Left ventricle myocardium inferior (tissue), 1 donor: ENCODE measurements at places on chromosomes 2 and 18. TPM values are rescaled to one million over a fixed set of nuclear protein-coding genes. Genes with fewer than 3 reads are reported as not detected.

DNA sequence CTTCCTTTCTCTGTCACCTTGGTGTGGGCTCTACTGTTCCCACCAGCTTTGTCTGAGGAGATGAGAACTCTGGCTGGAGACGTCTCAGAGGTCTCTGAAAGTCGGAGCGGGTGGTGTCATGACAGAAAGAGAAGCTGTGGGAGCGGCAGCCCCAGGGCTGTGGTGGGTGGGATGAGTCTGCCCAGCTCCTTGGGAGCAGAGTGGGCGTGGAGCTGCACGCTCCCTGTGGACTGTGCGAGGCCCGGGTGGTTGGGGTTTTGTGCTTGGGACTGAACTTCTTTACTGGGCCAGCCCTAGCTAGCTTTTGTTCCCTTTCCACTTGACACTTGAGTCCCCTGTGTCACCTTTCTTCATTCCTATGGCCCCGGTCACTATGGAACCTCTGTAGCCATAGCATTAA, 10.4 kb downstream of the TOGARAM2 start:
- H3K4me3 ChIP-seq = no peak overlapping the region
- no peaks in the 10 kb centered on the region for H3K27me3 ChIP-seq
- H3K27ac ChIP-seq = no peak overlapping the region
- peaks cover 16% of the 10 kb centered on the region for H3K4me1 ChIP-seq
- no peak for DNase-seq

DNA sequence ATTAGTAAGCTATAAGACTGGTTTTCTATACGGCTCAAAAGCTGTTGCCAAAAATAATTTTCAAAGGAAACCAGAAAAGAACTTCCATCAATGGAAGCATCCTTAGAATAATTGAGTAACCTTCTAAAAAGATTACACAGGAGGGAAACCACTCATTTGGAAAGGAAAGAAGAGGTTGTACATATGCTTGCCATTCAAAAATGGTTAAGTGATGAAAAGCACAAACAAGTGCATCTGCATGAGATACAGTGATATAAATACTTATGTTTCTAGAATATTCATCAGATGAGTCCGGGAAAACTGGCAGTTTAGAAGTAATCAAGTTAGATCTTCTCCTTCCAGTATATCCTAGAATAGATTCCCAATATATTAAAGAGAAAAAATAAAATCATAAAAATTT, 20.1 kb upstream of the SMAD2 start:
- H3K27ac ChIP-seq = no peak overlapping the region
- H3K4me1 ChIP-seq = peaks cover 6% of the 10 kb centered on the region
- H3K27me3 ChIP-seq = no peaks in the 10 kb centered on the region
- no peak overlapping the region for H3K4me3 ChIP-seq
- no peaks in the 10 kb centered on the region for H3K36me3 ChIP-seq
- DNase-seq = no peak

DNA sequence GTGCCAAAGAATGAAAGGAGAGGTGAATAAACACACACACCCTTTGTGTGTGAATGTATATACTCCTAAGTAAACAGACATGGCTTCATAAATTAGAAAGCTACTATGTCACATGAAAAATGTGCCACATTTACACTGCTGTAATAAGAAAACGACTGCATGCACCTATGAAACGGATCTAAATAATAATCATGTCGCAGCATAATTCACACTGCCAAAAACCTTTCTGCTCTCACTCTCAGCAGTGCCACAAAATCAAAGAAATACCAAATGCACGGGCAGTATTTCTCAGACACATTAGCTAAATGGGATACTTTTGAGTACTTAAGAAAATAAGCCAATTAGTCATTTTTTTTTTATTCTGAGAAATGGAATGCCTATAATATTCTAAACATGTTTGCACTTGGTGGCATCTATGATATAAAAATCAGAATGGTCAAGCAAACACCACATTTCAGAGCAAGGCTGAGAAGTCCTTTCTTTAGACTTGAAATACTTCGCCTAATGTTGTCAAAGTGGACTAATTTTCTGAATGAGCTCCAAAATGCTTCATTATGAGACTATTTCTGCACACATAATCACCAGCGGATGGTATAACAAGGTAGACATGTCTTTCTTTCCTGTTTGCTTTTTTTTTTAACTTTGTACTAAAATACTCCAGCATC, 6.6 kb downstream of the BCL11A start:
- no peak for DNase-seq
- H3K27me3 ChIP-seq = peaks cover 97% of the 10 kb centered on the region
- H3K4me3 ChIP-seq = peak overlapping the region; percentile 1
- H3K36me3 ChIP-seq = no peaks in the 10 kb centered on the region

- no peak overlapping the region for H3K4me3 ChIP-seq
- no peaks in the 10 kb centered on the region for H3K4me1 ChIP-seq
- DNase-seq = no peak
- peaks cover 10% of the 10 kb centered on the region for H3K27me3 ChIP-seq
Measured at GRCh38 chr18:75854174-75854573, 426.7 kb upstream of the SMIM21 start.

- no peak overlapping the region for H3K27ac ChIP-seq
- no peak overlapping the region for H3K4me3 ChIP-seq
- H3K4me1 ChIP-seq = peaks cover 9% of the 10 kb centered on the region
- DNase-seq = no peak
- no peaks in the 10 kb centered on the region for H3K36me3 ChIP-seq
Measured at GRCh38 chr2:49839818-49840217, 685.5 kb upstream of the FSHR start.

GRCh38 chr18:21894619-21895367, 154.2 kb downstream of the MIB1 start:
- H3K4me3 ChIP-seq = no peak overlapping the region
- no peaks in the 10 kb centered on the region for H3K27me3 ChIP-seq
- no peaks in the 10 kb centered on the region for H3K36me3 ChIP-seq
- H3K4me1 ChIP-seq = peaks cover 6% of the 10 kb centered on the region
- H3K27ac ChIP-seq = no peak overlapping the region

- peaks cover 34% of the 10 kb centered on the region for H3K27me3 ChIP-seq
- DNase-seq = no peak
- H3K4me1 ChIP-seq = no peaks in the 10 kb centered on the region
- H3K4me3 ChIP-seq = no peak overlapping the region
- H3K27ac ChIP-seq = no peak overlapping the region
- no peaks in the 10 kb centered on the region for H3K36me3 ChIP-seq
Measured at GRCh38 chr2:238568455-238569440, 142.0 kb downstream of the ASB1 start.

- H3K4me1 ChIP-seq = no peaks in the 10 kb centered on the region
- H3K36me3 ChIP-seq = no peaks in the 10 kb centered on the region
- H3K27ac ChIP-seq = no peak overlapping the region
- no peak overlapping the region for H3K4me3 ChIP-seq
- DNase-seq = no peak
Measured at GRCh38 chr2:96167407-96168013, 22.3 kb upstream of the DUSP2 start.

DNA sequence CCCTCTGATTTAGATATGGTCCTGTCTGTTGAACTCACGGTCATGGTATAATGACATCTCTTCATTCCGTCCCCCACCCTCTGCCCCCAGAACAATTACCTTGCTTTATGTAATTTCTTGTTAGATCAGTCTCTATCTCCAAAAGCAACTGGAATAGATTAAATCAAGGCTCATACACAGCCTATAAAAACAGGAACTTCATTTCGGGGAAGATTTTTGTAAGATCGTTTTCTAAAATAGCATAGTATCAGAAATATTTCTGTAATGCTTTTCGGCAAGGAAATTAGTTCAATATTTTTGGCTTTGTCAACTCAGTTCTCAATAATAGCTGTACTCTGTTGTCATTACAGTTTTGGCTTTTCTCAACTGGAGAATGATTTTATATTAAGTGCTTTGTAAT, 157.2 kb downstream of the FMNL2 start:
- H3K36me3 ChIP-seq = no peaks in the 10 kb centered on the region
- no peak for DNase-seq
- H3K27ac ChIP-seq = peak overlapping the region; percentile 56
- no peaks in the 10 kb centered on the region for H3K27me3 ChIP-seq
- H3K4me3 ChIP-seq = no peak overlapping the region

GRCh38 chr2:70494293-70494886, 59.2 kb downstream of the TGFA start:
- H3K4me3 ChIP-seq = no peak overlapping the region
- H3K36me3 ChIP-seq = no peaks in the 10 kb centered on the region
- no peak overlapping the region for H3K27ac ChIP-seq
- H3K27me3 ChIP-seq = peaks cover 17% of the 10 kb centered on the region

DNA sequence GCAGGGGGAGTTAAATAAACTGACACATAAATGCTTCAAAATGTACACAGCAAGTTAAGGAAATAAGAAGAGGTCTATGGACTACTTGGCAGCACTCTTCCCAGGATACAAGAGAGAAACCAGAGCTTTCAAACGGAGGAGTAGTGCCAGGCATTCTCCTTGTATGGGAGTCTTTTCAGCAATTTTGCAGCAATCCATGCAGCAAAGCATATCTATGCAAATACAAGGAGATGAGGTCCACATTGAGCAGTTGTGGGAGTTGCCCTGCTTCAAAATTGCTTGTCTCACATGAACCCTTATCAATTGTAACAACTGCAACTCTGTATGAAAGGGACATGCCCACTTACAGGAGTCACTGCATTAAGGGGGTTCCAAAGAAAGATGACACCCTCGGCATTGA, 37.8 kb downstream of the SCN9A start:
- no peak overlapping the region for H3K27ac ChIP-seq
- H3K4me1 ChIP-seq = no peaks in the 10 kb centered on the region
- no peak overlapping the region for H3K4me3 ChIP-seq
- no peak for DNase-seq
- no peaks in the 10 kb centered on the region for H3K36me3 ChIP-seq

GRCh38 chr2:36450466-36451196, 95.1 kb downstream of the CRIM1 start:
- peak overlapping the region; percentile 43 for H3K27ac ChIP-seq
- peaks cover 27% of the 10 kb centered on the region for H3K36me3 ChIP-seq
- H3K4me1 ChIP-seq = peaks cover 57% of the 10 kb centered on the region

The RGPD4 gene
- not detected for total RNA-seq

The FBXO41 gene
- total RNA-seq = 0.55 TPM

The MBP gene
- total RNA-seq = 35.0 TPM

The EFHD1 gene
- total RNA-seq = 29.7 TPM

The LYPD1 gene
- total RNA-seq = not detected
